Activated CD8-positive, alpha-beta memory T cell treated with anti-CD3 and anti-CD28 coated beads for 1 hour (primary cell): ENCODE measurements at places on chromosomes 2 and 18.

GRCh38 chr18:62282188-62282629, 42.9 kb upstream of the TNFRSF11A start:
- DNase-seq: no peak

GRCh38 chr2:78416625-78417300, 608.7 kb upstream of the REG3G start:
- DNase-seq: no peak

DNA sequence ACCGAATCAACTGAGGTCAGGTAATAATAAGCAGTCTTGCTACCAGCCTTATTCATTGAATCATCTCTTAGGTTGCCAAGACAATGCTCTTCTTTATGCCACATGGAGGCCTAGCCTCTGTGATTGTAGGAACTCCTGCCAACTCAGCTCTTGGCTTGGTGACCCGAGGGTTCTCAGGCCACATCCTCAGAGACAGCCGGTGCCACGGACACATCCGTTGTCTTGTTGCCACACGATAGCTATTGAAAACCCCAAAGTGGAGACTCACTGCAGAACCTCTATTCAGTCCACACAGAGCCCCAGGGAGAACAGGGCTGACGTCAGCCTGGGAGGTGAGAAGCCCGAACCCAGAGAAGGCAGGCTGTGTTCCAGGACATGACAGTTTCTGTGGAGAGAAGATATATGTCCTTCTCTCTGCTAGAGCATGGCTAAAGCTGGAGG, 53.5 kb upstream of the TGFA start:
- no peak for DNase-seq

GRCh38 chr2:3445891-3446290, 66.4 kb downstream of the TRAPPC12 start:
- no peak for DNase-seq

DNA sequence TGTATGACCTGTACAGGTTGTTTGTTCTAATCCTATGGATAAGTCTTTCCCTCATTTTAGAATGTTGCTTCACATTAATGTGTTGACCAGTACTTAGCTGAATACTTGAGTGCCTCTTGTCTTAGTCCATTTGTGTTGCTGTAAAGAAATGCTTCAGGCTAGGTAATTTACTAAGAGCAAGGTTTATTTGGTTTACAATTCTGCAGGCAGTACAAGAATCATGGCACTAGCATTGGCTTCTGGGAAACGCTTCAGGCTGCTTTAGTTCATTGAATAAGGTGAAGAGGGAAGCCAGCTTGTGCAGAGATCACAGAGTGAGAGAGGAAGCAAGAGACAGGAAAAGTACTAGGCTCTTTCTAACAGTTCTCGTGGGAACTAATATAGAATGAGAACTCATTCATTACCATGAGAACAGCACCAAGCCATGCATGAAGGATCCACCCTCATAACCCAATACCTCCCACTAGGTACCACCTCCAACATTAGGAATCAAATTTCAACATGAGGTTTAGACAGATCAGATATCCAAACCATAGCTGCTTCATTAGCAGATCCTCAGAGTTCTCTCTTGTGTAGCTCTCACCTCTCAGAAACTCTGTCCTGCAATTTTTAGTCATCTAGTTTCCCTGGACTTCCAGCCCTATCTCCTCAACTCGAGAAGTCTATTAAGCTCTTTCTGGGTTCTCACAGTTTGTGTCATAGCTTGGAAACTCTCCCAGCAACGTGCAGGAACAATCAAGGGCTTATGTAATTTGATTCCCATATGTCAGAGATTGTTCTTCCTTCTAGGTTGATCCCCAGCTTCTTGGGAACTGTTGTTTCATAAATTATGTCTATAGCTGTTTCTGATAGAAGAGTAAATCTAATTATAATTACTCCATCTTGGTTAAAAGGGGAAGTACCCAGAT, 2082.3 kb upstream of the CELF4 start:
- DNase-seq: no peak

DNA sequence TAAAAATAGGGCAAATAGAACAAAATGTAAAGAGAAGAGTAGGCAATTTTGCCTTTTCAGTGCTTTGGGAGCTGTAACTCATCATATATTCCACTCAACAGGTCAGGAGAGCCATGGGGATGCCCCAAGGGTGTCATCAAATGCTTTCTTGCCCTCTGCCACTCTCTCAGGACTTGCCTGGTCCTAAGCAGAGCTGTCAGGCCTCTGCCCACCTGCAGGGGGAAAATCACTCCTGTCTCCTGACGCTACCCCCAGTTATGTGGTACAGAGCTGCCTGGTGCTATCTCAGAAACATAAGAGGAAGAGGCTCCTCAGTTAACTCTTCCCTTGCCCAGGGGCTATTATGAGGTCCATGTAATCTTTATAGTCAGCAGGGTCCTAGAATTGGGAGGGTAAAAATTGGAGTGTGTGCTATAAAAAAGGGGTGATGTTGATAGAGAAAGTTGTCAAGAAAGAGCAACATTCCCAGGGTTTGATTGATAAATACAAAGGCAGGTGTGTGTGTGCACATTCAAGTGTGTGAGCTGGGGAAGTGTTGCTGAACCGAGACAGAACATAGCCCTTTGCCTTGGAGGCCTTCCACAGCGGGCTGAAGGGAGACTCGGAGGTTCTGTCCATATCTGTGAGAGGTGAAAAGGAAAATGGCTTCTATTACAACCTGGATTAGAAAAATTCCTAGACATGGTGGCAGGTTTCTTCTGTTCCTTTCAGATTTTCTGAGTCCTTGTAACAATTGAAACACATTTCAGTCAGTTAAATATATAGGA, 25.4 kb downstream of the PTPRM start:
- no peak for DNase-seq

DNA sequence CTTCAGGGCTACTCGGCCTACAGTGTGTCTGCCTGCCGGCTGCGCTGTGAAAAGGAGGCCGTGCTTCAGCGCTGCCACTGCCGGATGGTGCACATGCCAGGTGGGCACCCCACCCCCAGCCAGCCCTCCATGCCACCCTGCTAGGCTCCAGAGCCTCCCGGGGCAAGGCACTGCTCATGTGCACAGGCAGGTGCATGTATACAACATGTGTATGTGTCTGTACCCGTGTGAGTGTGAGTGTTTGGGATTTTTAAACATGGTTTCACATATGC, 11.3 kb downstream of the CHPF start:
- no peak for DNase-seq

DNA sequence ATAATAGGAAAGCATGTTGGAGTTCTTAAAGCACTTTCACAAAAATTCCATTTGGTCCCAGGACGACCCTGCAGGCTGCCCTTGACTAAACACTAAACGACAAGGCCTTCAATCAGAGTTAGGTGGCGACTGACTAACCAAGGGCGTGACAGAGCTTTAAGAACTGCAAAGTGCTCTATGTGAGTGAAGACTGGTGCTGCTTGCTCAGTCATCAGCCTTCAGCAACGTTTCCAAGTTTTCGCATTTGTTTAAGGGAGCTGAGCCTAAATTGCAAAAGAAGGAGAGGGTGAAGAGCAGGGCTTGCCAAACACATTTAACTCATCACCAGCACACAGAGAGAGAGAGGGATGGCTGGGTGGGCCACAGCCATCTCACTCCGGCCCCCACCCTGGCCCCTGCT, 204.7 kb upstream of the PID1 start:
- DNase-seq: no peak

GRCh38 chr18:13410471-13410870, 191.9 kb downstream of the LDLRAD4 start:
- DNase-seq: no peak

- DNase-seq: no peak
Measured at GRCh38 chr2:69742322-69742952, 503 bp downstream of the ANXA4 start.

GRCh38 chr2:219514196-219514761, at the start of gene ASIC4:
ASIC4 (plus strand) TSS chr2:219514482; CDS start chr2:219514725, 243 bp downstream.
- no peak for DNase-seq

DNA sequence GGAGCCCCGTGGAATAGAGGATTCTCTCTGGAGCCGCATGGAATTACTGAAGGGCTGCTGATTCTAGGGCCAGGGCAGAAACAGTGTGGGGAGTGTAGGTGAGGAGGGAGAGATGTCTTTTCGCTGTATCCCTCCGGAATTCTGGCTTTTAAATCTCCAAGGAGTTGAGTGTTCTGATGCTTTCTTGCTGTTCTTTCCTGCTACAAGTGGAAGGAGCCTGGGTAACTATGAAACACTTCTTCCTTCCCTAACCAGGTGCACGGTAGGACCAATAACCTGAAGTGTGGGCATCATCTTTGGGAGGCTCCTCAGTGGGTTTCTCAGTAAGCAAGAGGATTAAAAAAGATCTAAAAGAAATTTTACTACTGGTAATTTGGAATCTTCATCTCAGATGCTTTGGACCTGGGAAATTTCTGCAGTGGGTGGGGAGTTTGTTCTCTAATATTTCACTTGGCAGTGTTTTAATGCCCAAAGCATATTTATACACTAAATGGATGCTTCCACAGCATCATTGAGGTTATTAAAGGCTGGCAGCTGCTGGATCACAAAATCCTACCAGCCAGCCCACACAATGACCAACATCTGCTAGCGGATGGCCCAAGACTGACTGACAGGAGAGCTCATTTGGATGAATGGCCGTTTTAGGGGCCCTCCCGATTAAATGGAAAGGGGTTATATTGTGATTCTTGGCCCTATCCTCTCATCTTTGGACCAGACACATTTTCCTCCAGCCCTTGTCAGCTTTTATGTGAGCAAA, 2.1 kb downstream of the EML6 start:
- DNase-seq: no peak

DNA sequence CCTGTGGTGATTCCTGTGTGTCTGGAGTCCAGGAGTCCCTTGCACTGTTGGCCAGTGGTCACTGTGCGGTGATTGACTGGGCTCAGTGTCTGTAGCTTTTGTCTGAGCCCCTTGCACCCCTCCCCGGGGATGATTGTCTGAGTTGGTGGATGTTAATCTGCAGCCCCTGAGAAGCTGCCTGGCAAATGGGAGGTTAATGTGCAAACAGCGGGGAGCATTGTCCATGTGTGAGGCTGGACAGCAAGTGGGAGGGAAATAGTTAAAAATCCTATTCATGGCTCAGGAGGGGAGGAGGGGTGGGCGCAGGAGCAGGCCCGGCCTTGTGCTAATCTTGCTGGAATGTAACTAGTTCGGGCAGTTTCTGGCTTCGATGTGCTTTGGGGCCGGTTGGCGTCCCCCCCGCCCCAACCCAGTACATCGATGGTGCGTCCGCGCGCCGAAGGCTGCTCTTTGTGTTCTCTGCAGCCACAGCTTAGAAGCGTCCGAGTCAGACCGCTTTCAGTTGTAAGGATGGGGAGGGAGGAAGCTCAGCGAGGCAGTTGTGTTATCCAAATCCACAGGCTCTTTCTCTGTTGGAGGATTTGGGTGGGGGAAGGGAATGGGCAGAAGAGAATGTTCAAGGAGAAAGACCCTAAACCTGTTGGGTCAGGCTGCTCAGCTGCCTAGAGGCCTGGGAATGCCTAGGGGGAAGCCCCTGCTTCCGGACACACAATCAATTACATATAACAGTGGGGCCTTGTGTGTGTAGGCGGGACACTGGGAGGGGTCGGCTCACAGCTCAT, 71.8 kb downstream of the TGOLN2 start:
- DNase-seq: no peak

DNA sequence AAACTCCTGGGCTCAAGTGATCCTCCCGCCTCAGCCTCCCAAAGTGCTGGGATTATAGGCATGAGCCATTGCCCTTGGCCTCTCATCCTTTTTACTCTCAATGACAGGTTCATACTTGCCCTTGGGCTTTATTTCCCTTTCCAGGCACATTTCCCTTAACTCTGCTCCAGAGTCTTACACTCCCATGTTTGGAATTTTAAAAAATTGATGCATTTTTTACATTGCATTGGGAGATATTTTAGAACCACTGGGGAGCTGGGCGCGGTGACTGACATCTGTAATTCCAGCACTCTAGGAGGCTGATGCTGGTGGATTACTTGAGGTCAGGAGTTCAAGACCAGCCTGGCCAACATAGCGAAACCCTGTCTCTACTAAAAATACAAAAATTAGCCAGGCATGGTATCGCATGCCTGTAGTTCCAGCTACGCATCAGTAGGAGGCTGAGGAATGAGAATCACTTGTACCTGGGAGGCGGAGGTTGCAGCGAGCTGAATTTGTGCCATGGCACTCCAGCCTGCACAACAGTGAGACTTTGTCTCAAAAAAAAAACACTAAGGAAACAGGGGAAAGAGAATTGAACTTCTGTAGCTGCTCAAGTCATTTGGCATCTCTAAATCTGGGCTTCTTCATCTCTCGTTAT, 18.2 kb downstream of the TGIF1 start:
- no peak for DNase-seq

DNA sequence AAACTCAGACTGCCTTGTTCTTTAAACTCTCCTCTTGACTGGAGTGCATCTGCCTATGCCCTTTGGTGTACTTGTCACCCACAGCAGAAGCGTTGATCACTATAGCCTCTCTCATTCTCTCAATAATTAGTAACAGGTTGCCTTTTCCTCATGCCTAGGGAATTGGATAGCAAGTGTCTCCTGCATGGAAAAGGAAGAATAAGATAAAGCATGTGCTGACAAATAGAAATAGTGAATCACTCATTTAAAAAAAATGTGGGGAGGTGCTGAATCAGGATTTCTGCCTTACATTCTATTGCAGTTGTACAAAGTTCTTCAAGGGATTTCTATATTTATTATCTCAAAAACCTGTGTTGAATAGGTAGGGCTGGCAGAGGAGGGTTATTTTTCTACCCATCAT, 323.0 kb downstream of the TXNL1 start:
- no peak for DNase-seq

GRCh38 chr18:58080451-58080850, 36.4 kb downstream of the NEDD4L start:
- no peak for DNase-seq

DNA sequence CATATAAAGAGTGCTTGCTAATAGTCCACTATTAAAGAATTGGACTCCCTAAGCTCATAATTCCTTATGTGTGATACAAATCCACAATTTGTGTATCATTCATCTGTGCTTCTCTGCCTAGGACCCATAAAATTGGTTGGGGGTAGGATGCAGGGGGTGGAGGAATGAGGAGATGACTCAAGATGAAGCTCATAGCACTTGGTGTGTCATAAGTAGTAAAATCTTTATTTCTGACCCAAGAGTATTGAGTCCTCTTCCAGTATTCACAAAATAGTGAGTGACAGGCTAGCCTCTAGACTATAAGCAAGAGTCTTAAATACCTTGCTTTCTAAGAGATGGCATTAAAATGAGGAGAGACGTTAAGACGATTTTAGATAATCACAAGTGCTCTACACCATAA, 390.9 kb upstream of the CDH19 start:
- DNase-seq: no peak

DNA sequence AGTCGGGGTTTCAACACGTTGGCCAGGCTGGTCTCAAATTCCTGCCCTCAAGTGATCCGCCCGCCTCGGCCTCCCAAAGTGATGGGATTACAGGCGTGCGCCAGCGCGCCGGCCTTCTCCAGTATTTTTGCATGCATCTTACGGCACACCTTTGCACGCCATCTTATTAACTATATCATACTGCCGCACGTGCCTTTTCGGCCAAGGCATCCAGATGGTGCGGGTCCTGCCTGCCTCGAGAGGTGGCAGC, 765 bp upstream of the ING5 start:
- no peak for DNase-seq

- DNase-seq: no peak
Measured at GRCh38 chr2:79327460-79327859, 167.9 kb upstream of the REG3A start.

GRCh38 chr2:65630643-65631042, 198.2 kb upstream of the SPRED2 start:
- DNase-seq: no peak
